Central memory CD8-positive, alpha-beta T cell (primary cell): ENCODE measurements at places on chromosomes 3 and 15.

GRCh38 chr3:44442596-44443309 is 34.7 kb downstream of the ZNF445 start:
- DNase-seq = no peak

GRCh38 chr15:93072011-93072410 is 17.0 kb downstream of the RGMA start:
- no peak for DNase-seq

DNA sequence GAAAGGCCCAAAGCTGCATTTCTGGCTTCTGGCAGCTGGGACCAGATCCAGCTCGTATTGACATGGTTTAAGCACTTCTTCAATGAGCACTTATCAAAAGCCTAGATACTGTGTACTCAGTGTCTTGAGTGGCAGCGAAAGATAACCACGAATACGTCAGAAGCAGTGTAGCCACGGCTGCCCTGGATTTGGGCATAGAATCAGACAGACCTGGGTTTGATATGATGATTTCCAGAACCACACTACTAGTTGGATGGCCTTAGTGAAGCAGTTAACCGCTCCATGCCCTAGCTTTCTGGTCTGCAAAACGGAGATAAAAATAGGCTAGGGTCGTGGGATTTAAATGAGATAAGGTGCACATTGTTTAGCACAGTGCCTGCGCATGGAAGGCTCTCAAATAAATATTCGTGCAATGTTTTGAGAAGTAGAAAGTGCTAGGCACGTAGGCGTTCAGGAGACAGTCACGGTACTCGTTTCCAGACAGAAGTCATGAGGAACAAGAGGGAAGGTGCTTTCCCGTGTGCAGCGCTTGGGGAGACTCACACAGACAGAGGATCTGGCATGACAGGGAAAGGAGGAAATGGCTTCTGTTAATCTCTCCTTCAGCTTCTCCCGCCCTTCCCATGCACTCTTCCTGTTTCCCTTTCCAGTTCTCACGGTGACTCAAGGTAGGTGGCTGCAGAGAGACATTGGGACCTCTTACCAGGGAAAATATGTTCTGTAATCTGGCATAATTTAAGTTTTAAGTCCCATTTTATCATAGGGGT is 70.3 kb downstream of the CCNL1 start:
- no peak for DNase-seq

- DNase-seq = no peak
These were observed 460.6 kb upstream of the ALCAM start for GRCh38 chr3:104906001-104906639.

GRCh38 chr3:19342389-19342788 is 194.1 kb downstream of the KCNH8 start:
- DNase-seq = no peak

GRCh38 chr3:36489679-36490425 is 109.5 kb downstream of the STAC start:
- DNase-seq = no peak

DNA sequence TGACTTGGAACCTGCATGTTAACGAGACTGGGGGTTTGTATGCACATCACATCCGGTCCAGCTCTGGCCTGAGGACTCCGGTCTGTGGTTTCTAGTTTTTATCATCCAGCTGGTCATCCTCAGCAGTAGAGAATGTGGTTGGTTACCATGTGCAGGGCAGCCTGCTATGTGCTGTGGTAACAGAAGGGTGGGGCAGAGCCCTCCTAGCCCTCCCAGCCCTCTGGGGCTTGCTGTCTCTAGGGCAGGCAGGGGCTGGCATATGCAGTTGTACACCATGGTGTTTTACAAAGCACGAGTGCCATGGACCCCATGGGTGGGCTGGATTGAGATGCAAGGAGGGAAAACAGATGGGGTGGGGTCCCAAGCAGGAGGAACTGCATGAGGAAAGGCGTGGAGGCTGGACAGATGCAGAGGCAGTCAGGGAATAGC is 70.2 kb downstream of the APBA2 start:
- no peak for DNase-seq

DNA sequence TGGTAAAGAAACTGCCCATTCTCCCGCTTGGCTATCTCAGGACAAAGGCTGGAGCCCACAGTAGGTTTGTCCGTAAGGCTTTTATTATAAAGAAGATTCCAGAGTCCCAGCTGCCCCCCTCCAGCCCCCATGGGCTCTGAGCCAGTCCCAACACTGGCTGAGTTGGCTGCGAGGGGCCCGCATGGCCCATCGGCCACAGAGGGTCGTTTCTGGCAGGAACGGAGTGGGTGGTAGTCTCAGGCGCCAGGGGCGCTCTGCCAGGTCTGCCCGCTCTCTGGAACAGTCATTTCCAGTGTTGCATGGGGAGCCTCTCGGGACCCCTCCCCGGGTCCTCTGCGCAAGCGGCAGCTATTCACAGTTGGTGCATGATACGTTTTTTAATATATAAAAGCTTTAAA is 12.2 kb downstream of the H1-8 start:
- DNase-seq = no peak

- DNase-seq = no peak
These were observed 7.9 kb upstream of the CAMK1 start for GRCh38 chr3:9777694-9778021.

- DNase-seq = no peak
These were observed 920.9 kb downstream of the TUSC7 start for GRCh38 chr3:117630469-117630868.

GRCh38 chr3:115146032-115146417 is 1.1 kb downstream of the ZBTB20 start:
- DNase-seq = peak; percentile 17

DNA sequence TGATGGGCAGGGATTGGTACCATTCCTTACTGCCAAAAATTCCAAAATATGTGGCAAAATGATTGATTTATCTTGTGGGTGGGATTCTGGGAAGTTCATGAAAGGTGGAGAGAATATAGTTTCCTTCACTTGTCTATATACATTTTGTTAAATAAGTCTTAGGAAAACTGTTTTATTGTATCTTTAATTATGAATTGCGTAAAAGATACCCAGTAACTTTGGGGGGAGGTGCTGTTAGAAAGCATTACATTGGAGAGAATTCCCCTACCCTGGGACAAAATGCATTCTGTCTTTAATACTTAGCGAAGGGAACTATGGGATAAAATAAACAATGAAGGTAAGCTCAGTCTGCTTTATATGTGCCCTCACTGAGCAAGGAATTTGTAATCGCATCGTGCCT is 4.6 kb downstream of the SETD5 start:
- no peak for DNase-seq

DNA sequence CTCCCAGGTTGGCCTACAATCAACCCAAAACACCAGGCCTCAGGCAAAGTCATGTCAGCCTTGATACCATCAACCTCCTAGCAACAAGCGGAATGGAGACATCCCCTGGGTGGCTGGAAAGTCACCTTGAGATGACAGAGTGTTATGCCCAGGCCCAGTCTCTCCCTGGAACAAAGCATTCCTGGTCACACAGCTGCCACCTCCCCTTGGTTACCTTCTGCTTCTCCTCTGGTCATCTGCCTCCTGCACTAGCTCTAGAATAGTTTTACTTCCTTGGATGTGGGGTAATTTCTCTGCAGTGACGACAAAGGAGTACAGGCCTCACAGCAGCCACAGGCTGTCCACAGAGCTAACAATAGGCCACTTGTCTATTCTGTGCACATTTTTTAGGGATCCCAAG is 114.9 kb downstream of the RFTN1 start:
- DNase-seq = no peak

- no peak for DNase-seq
These were observed 59.8 kb upstream of the PSMD6 start for GRCh38 chr3:64082961-64083541.

- DNase-seq = no peak
These were observed 8.9 kb downstream of the PARP14 start for GRCh38 chr3:122689587-122689986.

GRCh38 chr15:91099995-91100813 is at the start of gene SV2B:
TSS of gene SV2B (plus strand) at chr15:91100257. CDS start at chr15:91226264, 126,007 bp downstream.
- no peak for DNase-seq

DNA sequence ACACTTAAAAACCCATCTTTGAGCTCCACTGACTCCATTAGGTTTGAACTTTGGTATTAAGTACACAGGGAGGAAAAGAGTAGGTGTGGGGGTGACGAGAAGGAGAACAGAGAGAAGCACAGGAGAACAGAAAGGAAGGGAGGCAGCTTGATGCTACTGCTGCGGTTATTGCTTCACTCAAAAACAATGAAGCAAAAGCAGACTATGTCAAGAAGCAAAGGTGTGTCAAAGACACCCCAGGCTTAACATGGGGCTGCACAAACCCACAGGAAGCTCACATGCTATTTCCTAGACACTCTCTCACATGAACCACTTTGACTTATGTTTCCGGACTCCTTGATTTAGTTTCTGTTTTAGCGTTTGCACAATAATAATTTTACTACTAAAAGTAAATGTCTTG is 961.0 kb upstream of the CFAP20DC start:
- DNase-seq = peak; percentile 67

GRCh38 chr15:52857471-52857870 is 67.3 kb upstream of the ONECUT1 start:
- DNase-seq = no peak

GRCh38 chr3:194282436-194283122 is 68.5 kb downstream of the CPN2 start:
- no peak for DNase-seq

- no peak for DNase-seq
These were observed 32.9 kb upstream of the PIK3R4 start for GRCh38 chr3:130779486-130779885.

DNA sequence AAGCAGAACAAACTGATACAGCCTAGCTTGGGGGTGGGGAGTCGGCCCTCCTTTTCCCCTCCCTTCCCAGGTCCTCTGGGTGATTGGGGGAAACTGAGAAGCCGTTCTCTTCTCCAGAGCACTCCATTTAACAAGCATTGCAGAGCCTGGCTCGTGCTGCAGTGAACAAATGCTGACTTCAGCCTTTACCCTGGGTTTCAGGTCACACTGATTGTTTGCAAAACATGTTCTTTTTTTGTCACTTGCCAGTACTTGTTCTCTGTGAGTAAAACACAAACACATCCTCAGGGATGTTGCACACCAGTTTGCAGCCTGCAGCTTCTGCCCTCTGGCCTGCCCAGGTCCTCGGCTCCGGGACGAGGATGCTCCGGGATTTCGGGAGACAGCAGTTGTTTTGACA is 132.8 kb downstream of the PGPEP1L start:
- no peak for DNase-seq

DNA sequence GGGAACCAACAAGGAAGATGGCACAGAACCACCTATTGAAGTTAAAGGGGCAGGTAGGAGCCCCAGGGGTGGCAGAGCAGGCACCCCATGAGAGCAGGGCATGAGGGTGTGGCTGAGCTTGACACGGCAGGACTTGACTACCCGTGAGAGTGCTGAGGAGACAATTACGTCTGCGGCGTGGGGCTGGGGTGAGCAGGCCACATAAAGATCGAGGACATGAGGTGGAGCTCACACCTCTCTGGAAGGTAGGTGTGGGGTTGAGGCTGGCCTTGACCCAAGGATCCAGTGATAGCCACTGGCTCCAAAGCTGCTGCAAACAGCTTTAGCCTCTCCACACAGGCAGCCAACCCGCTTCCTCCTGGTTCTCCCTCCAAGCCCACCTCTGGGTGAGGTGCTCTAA is 64.5 kb downstream of the PCSK6 start:
- DNase-seq = no peak

GRCh38 chr3:126934031-126934531 is 48.8 kb upstream of the PLXNA1 start:
- no peak for DNase-seq

GRCh38 chr15:90126022-90126421 is 23.8 kb upstream of the IDH2 start:
- DNase-seq = no peak

GRCh38 chr3:66038726-66039589 is at the start of gene MAGI1:
TSS of gene MAGI1 (minus strand) at chr3:66038918. CDS start at chr3:66038308, 610 bp downstream.
- no peak for DNase-seq

DNA sequence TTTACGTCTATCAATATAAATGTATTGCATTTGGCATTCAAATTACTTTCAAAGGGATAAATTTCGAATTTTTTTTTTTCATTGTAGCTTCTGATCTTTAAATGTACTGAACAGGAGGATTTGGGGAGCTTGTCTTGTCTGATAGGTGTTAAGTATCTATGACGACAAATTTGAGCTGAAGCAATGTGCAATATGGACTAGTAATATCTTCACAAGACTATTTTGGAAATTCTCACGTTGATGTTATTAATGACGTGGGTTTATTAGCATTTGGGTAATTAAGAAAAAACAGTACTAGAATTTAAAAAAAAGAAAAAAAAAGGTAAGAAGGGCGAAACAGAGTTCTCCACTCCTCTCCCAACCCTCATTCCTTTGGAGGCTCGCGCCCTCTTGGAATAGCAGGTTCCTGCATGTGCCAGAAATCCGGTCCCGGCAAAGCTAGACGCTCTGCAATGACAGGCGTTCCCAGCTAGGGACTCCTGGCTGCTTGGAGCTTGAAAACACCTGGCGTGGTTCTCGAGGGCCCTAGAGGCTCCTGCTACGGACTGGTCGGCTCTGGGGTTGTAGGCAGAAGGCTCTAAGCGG is 648 bp upstream of the P2RY1 start:
- no peak for DNase-seq

DNA sequence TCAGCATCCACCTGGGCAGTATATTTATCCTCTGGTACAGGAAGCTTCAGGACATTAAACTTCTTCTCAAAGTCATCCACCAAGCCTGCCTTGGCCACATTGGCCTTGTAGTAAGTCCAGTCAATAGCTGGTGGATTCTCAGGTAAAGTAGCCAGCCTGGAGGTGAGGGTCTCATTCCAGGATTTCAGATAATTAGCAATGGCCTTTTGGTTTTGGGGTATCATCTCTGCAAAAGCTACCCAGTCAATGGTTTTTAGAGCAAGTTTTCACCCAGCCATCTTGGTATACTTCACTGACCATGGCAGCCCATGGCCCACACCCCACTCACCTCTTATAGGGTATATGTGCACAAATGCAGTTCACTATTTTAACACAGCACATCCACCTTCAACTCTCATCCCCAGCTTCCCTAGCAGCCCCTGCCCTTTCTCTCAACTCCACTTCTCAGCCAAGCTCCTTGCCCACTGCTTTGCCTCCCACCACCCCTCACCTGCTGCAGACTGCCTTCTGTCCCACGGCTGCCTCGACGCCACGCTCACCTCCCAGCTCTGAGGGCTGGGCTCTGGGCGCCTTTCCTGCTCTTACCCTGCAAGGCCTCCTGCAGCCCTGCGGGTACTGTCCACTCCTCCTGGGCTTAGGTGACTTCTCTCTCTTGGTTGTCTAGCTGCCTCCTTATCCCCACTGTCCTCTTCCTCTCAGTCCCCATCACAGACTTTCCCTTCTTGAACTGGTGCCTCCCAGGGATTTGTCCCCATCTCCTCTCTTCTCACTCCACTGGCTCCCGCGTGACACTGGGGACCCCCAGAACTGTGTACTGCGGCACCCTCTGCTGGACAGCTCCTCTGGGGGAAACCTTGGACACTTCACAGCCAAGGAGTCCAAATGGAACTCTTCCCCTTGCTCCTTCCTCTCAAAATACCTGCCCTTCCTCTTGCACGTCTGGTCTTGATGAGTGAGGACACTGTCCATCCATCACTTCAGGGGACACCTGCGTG is 1.7 kb upstream of the TGM5 start:
- DNase-seq = no peak

- DNase-seq = no peak
These were observed 276.6 kb upstream of the GADL1 start for GRCh38 chr3:31170932-31171670.

GRCh38 chr3:50267280-50267913 is 1.6 kb upstream of the SEMA3B start:
- DNase-seq = no peak

- DNase-seq = no peak
These were observed 311.5 kb upstream of the ROPN1 start for GRCh38 chr3:124303305-124303910.
